Glutamatergic neuron (in vitro differentiated cells): ENCODE measurements at places on chromosomes 3 and 15. TPM values are rescaled to one million over a fixed set of nuclear protein-coding genes. Genes with fewer than 3 reads are reported as not detected.

GRCh38 chr3:194884649-194885315 lies 199.1 kb downstream of the FAM43A start:
- no peak for DNase-seq

DNA sequence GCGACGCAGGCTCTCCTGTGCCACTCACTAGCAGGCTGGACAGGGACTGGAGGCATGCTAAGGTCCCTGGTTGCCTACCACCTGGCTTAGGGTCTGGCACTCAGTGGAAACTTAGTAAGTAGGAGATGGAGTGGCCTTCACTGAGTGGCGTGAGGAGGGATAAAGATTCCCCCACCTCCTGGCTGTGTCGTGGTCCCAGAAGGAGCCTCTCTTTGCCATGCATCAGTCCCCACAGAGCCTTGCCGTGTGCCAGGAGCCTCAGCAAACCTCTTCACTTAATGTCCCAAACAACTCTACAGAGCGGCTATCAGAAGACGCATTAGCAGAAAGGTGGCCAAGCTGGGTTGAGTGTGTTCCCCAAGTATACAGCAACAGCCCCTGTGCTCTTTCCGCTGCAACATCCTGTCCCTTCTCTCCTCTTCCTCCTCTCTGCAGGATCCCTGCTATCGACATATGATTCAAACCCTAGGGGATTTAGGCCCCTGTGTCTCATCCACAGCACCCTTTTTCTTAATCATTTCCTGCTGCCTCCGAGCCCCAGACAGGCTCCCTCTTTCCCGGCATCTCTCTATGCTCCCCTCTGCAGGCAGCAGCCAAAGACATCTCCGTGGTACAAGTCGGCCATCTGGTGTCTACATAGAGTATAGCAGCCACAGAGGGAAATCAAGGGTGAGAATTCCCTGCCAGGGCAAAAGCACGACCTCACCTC lies 66.7 kb downstream of the SLC6A1 start:
- peak; percentile 71 for DNase-seq

GRCh38 chr15:80159811-80160569 lies 7.2 kb downstream of the FAH start:
- no peak for DNase-seq

- DNase-seq = no peak
Observed at GRCh38 chr3:131907796-131908195, 127.0 kb downstream of the CPNE4 start.

The GOLGA8N gene
- total RNA-seq = not detected

- DNase-seq = no peak
Observed at GRCh38 chr3:141646760-141647561, 91.1 kb upstream of the RNF7 start.

The ATOSA gene
- total RNA-seq = 37.8 TPM

The OR4F6 gene
- not detected for total RNA-seq

DNA sequence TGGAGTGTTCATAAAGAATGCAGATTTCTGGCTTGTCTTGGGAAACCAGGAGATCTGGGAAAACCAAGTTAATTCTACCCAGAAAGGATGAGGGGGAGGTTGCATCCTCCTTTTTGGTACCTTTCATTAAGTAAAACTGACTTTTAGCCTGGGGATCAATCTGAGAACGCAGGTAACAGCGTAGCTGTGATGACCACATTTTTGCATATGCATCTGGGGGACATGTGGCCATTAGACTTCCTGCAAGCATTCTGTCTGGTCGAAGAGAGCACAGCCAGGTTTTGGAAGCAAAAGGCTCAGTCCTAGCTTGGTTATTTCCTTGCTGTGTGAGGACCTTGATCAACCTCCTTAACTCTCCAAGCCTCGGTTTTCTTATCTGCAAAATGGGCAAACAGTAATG lies 145.2 kb downstream of the SHQ1 start:
- DNase-seq = no peak

DNA sequence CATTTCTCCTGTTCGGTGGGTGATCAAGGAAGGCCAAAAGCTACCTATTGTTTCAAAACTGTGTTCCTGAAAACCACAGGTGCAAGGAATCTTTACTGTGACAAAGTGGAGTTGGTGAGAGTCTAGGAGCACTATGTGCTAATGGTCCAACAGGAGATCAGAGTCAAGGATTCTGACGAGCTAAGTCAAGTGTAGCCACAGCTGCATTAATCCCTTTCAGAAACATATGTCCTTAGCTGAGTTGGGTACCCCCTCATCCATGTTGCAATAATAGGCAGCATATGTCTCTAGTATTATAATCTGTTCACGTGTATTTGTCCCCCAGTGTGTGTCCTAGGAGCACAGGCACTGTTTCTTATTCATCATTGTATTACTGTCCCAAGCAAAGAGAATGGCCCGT lies 1.7 kb downstream of the VPS39 start:
- no peak for DNase-seq

- DNase-seq = no peak
Observed at GRCh38 chr3:65126527-65127410, 439.0 kb upstream of the ADAMTS9 start.

GRCh38 chr15:51830276-51830806 lies 888 bp downstream of the TMOD3 start:
- no peak for DNase-seq

- DNase-seq = peak; percentile 70
Observed at GRCh38 chr3:171614318-171614921, 154.2 kb upstream of the TNIK start.

The CIAO2A gene
- total RNA-seq = 35.5 TPM

GRCh38 chr3:122322095-122323075 lies 2.7 kb upstream of the CSTA start:
- no peak for DNase-seq

DNA sequence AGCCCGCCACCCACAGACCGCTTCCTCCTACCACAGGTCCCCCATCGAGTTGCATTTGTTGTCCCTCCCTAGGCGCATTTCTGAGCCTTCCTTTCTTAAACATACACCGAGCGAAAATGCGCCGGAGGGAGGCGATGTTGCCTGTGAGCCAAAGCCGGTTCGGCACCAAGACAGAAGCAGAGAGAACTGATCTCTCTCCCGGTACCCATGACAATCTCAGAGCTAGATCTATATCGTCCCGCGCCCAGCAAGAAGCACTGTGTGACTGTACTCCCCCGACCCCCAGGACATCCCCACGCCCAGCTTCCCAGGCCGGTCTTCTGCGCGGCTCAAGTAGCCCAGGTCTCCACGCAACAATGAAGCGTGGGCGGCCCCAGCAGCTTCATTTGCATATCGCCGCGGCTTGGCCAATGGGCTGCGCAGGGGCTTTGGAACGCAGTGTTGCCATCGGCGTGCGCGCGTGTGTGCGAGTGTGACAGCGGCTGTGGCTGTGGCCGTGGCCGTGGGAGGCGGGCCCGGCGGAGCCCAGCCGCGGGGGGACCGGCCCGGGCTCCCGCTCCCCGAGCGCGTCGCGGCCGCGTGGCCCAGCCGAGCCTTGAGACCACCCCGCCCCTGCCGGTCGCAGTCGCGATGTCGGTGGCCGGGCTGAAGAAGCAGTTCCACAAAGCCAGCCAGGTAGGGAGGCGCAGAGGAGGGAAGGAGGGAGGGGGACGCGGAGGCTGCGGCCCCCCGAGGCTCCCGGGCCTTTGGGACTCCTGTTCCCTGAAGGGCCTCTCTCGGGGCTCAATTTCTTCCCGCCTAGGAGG lies at the start of gene SH3GL3:
SH3GL3 (plus strand) TSS at position 438 of the 806 bp plus-strand sequence; CDS start at position 631, 193 bp downstream.
- DNase-seq = peak; percentile 86

DNA sequence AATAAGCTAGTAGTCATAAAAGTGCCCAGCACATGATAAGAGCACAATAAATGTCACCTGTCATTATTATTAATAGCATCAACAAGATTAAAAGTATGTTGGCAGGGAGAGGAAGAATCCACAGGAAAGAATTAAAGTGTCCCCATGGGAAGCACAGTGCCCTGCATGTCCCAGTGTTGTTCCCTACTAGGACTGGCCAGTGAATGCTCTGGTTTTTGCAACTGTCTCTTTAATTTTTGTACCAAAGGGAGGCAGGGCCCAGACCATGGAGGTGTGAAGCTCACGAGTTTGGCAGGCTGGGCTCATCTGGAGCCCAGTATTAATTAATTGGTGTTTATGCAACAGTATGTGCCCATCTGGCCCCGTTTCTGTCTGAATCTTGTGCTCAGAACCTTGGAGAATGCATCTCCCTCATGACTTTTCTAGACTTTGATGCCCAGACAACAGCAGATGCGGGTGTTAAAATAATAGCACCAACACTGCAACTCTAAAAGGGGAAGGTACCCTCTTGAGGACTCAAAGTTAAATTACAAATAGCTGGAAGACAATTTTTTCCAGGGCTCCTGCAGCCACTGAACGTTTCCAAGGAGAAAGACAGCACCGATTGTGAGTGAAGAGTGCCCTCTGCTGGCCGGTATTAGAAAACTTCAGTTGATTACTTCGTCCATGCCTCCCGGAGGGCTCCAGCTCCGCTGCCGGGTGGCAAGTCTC lies 71.9 kb upstream of the SPATA12 start:
- peak; percentile 80 for DNase-seq

The MYZAP gene
- not detected for total RNA-seq

DNA sequence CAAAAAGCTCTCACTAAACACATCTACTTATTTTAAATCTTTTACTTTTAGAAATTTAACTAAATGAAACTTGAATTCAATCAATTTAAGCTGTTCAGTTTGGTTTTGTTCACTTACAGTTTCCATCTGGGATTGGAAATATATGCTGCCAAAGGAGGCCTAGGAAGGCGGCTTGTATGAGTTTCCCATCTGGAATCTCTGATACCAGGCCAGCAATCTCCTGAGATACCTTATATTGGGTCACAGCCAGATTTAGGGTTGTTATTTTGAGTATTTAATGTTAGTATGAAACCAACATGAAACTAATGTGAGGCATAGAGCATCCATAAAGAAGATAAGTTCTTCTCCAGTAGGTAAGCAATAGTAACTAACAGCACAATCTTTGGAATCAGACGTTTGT lies 94.6 kb downstream of the GMNC start:
- no peak for DNase-seq

DNA sequence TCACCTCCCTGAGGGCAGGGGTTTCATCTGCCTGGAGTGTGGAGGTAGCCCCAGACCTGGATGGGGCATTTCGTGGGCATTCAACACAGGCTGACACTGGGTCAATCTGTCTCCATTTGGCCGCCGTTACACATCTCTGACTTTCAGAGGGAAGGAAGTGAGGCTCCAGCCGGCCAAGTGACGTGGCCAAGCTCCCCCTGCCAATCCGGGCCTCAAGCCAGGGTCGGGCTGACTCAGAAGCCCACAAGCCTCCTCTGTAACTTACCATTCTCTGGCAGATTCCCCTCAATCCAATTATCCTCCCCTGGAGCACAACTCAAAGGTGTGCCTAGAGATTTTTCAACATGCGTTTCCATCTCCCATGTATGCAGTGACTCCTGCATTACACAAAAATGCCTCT lies 227.6 kb downstream of the KLF13 start:
- no peak for DNase-seq

DNA sequence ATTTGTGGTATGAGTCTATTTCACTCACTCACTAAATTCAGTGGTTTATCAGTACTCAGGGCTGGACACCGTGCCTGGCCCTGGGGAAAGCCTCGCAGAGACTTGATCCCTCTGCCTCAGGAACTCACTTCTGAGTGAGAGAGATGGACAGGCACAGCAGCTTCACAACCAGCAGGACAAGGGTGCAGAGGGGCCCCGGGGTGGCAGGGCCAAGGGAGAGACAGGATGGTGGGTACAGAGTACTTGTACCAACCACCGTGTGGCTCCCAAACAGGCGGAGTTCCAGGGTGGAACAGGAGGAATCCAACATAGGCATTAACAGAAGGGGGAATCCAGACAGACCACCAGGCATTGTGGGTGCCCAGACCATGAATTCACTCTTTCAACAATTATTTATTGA lies 143.7 kb downstream of the MEGF11 start:
- no peak for DNase-seq

DNA sequence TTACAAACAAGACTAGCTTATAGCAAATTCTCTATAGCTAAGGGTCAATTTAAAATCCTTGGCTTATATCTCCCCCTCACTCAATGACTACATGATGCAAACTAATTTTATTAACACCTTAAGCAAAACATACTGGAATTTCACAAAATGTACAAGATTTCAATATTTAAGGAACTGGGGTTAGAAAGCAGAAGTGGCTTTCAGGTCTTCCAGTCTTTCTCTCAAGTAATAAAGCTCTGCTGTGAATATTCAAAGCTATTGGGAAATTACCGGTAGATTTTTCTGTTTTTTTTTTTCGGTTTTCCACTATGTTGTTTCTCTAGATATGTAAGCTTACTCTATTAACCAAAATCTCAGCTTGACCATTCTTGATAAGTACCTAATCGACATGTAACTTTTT lies 3.9 kb downstream of the EPM2AIP1 start:
- DNase-seq = no peak

The GP5 gene
- total RNA-seq = 0.15 TPM

- no peak for DNase-seq
Observed at GRCh38 chr3:72821161-72821781, 27.0 kb downstream of the SHQ1 start.

DNA sequence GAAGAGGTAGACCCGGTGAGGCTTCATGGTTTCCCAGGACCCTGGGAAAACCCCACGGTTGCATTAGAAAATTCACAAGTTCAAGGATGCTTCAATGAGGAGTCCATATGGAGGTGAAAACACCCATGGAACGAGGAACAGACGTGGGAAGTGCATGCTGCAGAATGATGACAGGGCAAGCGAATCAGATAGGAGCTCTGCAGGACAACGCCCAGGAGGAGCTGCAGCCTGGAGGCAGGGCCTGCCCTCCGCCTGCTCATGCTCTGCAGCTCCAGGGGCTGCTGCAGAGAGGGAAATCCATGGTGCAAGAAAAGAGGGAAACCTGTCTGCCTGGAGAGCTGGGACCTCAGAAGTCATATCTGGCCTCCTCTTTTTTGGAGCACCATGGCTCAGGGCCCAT lies 61.5 kb downstream of the NUP210 start:
- no peak for DNase-seq
